ENCODE measurements at places on chromosomes 1 and 21.
A peak's percentile ranks its signal among the peaks of the same experiment; 100 is the strongest.

GRCh38 chr1:89855413-89856123 lies 34.7 kb downstream of the LRRC8D start:
- no peak for DNase-seq

- DNase-seq = no peak
Observed at GRCh38 chr1:98364544-98364943, 297.0 kb upstream of the SNX7 start.

GRCh38 chr1:107943694-107944093 lies 21.3 kb downstream of the VAV3 start:
- no peak for DNase-seq

GRCh38 chr1:243751506-243751905 lies 98.5 kb downstream of the AKT3 start:
- DNase-seq = no peak

DNA sequence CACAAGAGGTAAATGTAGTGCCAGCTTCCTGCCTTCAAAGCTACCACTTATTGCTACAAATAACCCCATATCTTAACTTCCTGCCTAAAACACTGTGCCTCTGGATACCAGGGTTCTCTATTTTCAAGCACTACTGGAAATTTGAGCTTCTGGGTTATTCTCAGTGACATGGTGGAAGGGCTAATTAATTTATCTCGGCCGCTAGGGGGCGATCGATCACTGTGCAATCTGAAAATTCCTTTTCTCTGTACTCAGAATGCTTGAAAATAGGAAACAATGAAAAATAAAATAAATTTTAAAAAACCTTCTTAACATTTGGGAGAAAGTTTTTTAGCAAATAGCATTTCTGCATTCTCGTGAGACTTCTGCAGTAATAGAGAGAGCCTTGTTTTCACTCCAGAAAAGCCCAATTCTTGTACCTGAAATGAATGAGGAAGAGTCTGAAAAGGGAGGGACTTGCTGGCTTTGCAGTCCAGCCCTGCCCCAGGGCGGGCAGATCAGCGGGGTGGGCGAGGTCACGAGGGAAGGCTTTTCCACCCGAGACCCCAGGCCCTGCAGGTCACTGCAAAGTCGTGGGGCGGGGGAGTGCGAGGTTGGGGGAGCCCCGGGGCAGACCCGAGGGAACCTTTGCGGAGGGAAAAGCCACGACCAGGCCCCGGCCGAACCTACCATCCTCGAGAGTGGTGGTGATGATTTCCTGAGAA lies 276.7 kb downstream of the PCP4 start:
- no peak for DNase-seq

GRCh38 chr21:31521515-31521914 lies 138.0 kb upstream of the SOD1 start:
- DNase-seq = no peak

DNA sequence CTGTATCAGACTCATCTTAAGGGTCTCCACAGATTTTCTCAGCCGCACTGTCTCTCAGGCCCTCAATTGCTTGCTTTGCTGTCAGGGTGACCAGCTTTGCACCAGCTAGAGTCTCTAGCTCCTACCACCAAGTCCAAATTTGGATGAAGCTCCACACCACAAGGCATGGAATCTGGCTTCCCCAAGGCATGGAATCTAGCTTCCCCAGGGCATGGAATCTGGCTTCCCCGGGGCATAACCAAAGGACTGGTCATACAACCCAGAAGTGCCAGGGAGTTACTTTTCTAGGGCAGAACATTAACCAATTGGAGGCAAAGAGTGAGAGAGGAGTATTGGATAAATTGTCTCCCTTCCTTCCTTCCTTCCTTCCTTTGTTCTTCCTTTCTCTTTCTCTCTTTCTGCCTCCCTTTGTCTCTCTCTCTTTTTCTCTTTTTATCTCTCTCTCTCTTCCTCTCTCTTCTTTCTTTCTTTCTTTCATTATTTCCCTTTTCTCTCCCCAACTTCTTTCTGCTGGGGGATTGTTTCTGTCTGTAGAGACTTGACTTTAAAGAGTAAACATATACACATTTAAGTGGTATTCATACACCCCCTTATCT lies 76.9 kb upstream of the HAO2 start:
- no peak for DNase-seq

DNA sequence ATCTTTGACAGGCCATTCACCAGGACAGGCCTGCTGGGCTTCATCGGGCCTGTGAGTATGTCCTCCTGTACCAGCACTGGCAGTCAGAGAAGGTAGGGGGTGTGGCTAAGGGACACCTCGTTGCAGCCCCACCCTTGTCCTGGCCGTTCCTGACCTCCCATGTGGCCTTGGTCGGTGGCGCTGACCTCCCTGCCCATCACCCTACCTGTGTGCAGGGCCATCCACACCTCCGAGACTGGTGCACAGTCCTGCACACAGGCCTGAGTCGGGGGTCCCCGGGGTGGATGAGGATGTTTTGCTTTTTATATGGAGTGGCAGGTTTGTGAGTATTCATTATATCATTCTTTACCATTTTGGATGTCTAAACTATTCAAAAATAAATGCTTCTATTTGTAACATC lies 59.0 kb downstream of the S100B start:
- DNase-seq = no peak

- no peak for DNase-seq
Observed at GRCh38 chr1:245804696-245805095, 649.9 kb downstream of the KIF26B start.

GRCh38 chr1:209895709-209896108 lies 42.3 kb upstream of the SYT14 start:
- no peak for DNase-seq

GRCh38 chr1:46114925-46115603 lies 17.4 kb downstream of the PIK3R3 start:
- DNase-seq = no peak

GRCh38 chr1:47643306-47644211 lies 205.7 kb downstream of the FOXD2 start:
- no peak for DNase-seq

DNA sequence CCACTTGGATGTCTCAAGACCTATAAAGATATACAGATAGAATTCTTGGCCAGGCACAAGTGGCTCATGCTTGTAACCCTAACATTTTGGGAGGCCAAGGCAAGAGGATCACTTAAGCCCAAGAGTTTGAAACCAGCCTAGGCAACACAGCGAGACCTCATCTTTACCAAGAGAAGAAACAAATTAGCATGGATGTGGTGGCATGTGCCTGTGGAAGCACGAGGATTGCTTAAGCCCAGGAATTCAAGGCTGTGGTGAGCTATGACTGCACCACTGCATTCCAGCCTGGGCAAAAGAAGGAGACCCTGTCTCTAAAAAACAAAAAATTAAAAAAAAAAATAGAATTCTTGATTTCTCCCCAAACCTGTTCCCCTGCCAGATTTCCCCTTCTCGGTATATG lies 8.3 kb downstream of the ASAP3 start:
- DNase-seq = no peak

DNA sequence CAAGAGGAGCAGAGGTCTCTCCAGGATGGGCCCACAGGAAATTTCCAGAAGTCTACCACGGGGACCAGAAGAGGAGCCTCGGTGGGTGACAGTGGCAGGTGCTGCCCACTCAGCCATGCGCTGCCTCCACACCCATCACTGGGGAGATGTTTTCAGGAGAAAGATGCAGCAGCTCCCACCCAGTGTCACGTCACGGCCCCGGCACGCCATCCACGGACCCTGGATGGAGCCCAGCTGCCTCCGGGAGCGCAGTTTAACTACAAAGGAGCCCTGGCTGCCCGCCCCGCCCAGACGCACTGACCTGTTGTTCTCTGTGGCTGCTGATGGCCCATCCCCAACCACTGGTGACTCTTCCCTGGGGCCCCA lies 6.8 kb downstream of the TSPEAR start:
- DNase-seq = no peak

DNA sequence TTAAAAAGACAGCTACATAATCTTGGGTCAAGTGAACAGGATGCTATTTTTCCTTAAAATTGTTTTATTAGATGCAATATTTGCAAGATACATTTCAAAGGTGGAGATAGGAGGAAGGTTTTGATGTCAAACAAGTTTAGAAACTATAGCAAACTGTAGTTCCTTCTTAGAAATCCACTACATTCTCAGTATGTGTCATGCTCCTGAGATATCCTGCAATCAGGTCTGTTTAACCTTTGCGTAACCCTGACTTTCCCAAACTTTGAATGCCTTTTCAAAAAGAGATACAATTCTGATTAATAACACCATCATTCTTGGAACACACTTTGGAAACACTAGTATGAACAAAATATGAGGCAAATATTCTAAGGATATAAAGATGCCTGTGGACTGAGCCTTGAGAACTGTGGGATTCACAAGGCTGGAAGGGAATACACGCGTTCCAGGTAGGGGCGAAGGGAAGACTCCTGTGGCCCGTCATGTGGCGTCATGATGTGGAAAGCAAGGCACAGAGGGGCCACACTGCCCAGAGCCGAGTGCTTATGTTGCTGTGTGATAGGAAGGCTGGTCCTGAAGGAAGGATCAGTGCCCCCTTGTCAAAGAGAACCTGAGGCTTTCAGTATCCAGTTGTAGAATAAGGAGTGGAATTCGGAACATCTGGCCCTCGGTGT lies 19.6 kb upstream of the TARBP1 start:
- DNase-seq = no peak

DNA sequence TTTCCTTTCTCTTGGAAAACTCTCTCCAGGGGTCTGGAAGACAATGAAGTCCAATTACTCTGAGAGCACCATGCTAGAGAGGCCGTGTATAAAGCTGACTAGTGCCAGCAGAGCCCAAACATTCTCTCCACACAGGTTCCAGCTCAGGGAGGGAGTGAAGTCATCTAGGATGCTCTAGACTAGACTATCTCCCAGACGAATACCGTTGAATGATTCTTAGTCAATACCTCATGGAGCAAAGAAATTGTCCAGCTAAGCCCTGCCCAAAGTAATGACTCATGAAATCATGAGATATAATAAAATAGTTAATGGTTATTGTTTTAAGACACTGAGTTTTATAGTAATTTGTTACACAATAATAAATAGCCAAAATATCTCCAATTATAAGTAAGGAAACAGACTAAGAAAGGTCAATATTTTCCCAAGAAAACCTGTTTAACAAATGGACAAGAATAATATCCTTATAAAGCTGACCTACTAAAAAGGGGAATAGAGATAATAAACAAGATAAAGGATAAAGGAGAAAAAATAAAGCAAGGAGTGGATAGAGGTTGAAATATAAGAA lies 163.9 kb upstream of the LRRC7 start:
- DNase-seq = no peak

DNA sequence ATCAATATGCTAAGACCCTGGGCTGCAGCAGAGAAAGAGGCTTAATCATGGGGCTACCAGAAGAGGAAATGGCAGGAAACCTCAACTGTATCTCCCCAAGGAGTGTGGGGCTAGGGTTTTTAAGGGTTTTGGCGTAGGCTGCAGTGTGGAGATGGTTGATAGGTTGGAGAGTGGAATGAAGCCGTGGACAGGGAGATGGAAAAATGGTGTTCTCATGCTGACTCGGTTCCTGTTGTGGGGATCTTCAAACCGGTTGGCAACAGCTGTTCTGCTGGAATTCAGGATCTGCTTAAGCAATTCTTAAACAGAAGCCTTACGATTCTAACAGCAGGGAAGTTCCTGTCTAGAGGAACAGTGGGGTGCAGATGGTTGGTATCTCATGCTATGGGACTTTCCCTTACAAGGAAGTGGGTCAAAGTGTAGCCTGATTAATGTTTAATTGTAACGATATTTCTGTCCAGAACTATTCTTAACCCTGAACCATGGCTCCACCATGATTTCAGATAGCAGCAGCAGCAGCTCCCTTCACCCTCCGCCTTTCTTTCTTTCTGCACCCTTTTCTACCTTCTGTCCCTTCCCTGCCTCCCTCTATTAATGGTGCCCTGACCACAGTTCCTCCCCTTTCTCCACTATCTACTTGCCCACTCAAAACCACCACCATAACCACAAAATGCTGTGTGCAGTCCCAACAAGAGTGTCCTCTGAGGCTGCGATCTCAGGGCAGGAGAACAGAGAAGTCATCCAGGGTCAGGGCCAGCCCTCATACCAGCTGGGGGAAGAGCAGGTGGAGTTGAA lies 30.8 kb downstream of the RSPH1 start:
- no peak for DNase-seq

- DNase-seq = no peak
Observed at GRCh38 chr1:163538667-163539066, 216.9 kb downstream of the NUF2 start.

DNA sequence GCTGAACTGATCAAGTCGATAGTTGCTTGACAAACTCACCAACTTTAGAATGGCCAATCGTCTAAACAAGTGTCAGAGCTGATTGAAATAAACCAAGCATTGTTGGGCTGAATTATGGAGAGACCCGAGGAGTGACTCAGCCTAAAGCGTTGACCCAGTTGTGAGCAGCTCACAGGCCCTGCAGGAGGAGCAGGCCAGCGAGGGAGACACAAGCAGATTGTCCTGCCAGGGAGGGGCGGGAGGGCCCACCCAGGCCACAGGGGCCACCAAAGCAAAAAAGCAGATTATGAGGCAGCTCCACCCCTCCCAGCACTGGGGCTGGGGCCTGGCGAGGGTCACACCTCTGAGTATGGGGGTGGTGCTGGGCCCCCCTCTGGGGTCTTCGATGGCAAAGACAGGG lies 10.1 kb upstream of the MATN1 start:
- no peak for DNase-seq

GRCh38 chr1:42914092-42914627 lies 44.5 kb downstream of the SLC2A1 start:
- no peak for DNase-seq

DNA sequence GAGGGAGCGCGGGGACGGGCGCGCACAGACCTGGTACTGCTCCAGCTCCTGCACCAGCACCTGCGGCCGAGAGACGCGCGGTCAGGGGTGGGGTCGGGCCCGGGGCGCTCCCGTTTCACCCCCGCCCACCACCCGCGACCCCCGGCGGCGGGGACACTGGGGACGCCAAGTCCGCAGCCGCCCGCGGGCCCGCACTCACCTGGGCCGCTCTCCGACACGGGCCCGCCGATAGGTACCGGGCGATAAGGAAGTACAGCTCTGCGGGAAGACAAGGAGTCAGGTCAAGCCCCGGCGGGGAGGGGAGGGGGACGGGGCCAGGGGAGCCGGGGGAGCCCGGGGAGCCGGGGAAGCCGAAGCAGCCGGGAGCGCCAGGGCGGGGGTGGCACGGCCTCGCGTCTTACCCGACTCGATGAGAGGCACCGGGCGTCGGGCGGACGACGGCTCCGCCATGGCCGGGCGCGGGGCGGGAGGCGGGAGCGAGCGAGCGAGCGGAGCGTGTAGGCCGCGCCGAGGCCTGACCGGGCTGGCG lies 326 bp downstream of the BRWD1 start:
- peak; percentile 21 for DNase-seq

- DNase-seq = no peak
Observed at GRCh38 chr1:38997901-38998190, 6.8 kb downstream of the AKIRIN1 start.

DNA sequence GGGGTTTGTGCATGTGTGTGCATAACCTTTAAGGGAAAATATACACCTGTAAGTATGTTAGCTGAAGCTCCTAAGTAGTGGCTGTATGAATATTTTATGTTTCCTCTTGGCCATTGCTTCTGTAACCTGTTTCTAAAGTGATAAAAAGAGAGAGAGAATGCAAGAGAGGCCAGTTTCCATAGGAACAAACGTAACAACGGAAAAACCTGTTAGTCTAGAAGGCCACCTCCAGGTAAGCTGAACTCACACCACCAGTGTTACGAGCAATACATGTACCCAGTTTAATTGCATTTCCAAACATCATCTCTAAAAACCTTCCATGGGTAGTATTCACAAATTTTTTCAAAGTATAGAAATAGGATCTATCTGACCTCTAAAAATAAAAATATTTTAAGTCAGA lies 63.1 kb downstream of the PLPPR4 start:
- DNase-seq = no peak

GRCh38 chr1:89907727-89908212 lies 86.9 kb downstream of the LRRC8D start:
- DNase-seq = no peak
